ENCODE measurements at places on chromosomes 5 and 9.

- peak; percentile 56 for DNase-seq
Measured at GRCh38 chr5:143245929-143246561, 157.4 kb downstream of the NR3C1 start.

GRCh38 chr5:139177809-139178588 lies 20.2 kb downstream of the SIL1 start:
- no peak for DNase-seq

DNA sequence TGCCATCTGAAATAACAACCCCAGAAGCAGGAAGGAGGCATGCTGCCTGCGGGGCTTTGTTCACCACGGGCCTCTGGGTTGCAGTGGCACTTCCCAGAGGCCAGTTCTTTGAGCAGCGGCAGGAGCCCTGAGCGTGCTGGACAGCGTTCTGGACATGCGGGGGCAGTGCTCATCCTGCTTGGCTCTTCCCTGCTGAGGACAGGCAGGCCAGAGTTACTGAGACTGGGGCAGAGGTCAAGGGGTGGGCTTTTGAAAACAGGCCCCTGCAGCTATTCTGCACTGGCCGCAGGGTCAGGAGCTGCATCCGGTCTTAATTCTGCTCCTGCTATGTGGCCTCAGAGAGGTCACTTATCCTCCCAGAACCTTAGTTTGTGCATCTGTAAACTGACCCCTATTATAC lies 258.6 kb downstream of the FSTL4 start:
- no peak for DNase-seq

GRCh38 chr9:85484235-85484634 lies 257.5 kb downstream of the AGTPBP1 start:
- DNase-seq, result peak; percentile 65

DNA sequence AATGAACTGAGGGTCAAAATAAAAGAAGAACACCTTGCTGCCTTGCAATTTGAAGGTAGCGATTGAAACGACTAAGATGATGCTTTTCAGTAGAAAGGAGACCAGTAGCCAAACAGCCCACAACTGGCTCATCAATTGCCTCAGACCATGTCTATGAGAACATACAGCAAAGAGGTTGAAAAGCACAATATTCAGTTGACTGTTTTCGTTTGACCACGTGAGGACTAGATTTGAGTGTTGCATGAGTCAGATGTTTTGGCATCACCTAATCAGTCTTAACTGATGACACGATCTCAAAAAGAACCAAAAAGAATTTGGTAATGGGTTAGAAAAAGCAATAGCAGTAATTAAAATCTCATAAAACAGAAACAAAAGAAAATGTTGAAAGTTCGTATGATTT lies 82.7 kb upstream of the IL7R start:
- DNase-seq, result no peak

DNA sequence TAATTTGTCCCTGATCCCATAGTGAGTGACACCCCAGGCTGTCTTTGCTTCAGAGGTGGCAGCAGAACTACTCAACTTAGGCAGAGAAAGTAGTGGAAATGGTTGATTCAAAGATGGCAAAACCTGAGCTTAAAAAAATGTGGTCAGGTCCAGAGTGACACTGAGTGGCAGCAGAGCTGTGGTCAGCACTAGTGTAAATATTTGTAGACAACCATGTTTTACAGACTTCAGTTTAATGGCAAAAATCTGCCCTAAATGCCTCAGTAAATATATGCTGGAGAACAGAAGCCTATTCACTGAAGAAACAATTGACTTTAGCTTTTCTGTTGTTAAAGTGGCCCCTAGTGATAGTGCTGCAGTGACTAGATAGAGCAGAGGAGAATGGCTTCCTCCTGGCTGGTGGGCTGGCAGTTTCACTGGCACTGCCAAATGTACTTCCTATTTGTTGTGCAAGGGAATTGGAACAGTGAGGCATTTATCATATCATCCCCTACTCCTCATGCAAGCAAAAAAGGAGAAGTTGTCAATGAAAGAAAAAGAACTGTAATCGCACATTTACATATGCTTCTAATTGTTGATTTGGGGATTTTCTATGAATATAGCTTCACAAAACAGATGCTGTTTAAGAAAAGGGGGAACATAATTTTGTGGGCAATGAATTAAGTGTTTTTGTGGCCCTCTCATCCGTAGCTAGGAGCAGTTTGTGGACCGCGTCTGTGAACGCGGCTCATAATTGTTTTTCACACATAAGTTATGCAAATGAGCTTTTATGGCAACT lies 12.0 kb downstream of the PBX3 start:
- DNase-seq, result peak; percentile 16

DNA sequence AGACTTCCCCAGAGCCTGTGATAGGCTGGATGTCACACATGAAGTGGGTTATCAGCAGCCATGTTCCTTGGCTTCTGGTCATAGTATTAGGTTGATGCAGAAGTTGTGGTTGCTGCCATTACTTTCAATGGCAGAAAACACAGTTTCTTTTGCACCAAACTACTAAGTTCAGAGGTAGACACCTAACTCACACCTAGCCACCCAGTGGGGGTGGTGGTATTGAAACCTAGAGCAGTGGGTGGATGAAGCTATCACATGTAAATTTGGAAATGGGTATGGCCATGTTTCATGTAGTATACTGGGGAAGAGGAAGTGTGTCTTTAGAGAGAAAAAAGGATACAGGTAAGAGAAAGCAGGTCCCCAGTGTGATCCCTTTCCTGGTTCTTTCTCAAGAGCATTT lies 347.9 kb upstream of the SEMA6A start:
- no peak for DNase-seq

DNA sequence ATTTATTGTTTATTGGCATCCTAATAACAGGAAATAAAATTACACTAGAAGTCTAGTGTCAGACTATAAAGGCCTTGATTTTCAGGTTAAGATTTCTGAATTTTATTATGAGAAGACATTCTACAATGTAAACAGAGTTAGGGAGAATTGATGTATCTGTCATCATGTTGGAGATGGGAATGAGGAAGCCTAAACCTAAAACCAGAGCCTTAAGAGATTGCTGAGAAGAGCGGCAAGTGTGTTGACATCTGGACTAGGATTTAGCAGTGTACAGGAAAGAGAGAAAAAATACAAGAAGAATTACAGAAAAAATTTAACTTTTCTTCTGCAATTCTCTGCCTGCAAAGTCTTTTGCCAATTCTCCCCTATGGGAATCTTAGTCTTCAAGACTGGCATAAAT lies 525.5 kb downstream of the NR2F1-AS1 start:
- no peak for DNase-seq

DNA sequence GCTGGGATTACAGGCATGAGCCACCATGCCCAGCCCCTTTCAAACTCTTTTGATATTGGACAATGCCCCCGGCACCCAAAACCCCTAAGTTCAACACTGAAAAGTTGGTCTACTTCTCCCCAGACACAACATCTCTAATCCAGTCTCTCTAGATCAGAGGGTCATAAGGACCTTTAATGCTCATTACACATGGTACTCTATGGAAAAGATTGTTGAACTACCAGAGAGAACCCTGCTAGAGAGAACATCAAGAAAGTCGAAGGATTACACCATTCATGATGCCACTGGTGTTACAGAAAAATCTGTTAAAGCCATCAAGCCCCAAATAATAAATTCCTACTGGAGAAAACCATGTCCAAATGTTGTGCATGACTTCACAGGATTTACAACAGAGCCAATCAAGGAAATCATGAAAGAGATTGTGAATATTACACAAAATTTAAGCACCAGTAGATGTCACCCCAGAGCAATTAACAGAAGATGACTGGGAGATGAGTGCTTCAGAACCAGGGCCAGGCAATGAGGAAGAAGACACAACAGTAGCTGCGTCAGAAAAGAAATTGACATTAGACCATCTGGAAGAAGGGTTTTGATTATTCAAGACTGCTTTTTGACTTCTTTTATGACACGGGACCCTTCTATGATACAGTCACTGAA lies 28.3 kb upstream of the NIPAL4 start:
- DNase-seq, result peak; percentile 69

DNA sequence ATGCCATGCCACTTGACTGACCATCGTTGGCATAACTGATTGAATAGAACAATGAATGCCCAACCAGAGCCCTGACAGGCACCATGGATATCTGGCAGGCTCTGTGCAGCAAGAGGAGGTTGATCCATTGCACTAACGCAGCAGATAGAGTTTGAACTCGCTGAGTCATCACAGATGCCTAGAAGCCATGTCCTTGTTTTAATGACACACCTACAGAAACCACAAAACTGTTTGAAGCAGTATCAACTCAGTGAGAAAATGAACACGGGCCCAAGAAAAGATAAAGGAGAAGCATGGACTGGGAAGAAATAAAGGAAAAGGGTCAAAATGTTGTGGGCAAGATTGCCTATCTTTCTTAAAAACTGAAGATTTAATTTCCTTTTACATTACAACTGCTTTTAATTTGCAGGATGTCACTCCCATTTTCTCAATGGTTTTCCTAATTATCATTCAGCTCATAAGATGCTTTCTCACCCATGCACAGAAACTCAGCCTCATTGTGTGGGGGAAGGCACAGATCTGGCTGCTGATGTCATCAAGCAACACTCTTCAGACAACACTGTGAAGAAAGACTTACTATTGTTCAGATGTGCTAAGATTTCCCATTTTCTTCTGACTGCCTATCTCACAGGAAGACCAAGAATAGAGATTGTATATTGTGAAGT lies 129.0 kb downstream of the PIK3R1 start:
- DNase-seq, result no peak

- DNase-seq, result no peak
Measured at GRCh38 chr5:173004013-173004412, 20.4 kb downstream of the ATP6V0E1 start.

DNA sequence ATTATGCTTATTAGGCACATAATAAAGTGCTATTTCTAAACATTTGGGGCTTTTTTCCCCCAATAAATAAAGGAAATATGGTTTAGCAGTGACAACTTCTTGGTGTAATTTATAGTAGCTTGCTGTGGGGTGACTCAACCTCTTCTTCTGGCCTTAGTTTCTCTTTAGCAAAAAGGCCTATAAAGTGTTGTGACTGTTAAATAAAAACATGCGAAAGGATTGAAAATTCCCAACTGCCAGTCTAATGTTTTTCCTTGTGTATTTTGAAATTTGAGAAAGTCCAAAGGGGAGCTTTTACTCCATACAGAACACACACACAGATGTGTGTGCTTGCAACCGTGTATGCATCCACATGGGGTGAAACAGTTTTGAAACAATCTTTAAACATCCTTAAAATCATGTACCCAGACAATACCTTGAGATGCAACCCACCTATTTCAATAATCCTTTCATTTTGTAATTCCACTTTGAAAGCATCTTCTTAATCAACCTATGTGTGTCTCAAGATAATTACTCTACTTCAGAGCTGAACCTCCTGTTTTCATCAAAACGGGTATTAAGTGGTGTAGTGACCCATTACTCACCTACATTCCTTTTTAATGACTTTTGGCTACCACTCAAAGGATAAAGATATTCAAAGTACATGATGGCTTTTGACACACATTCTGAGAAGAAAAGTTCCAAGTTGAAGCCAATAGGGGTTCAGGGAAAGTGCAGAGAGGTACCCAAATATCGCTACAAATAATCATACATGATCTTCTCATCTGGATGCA lies 123.8 kb downstream of the DROSHA start:
- DNase-seq, result no peak

- no peak for DNase-seq
Measured at GRCh38 chr9:135048046-135048757, 39.3 kb upstream of the OLFM1 start.

DNA sequence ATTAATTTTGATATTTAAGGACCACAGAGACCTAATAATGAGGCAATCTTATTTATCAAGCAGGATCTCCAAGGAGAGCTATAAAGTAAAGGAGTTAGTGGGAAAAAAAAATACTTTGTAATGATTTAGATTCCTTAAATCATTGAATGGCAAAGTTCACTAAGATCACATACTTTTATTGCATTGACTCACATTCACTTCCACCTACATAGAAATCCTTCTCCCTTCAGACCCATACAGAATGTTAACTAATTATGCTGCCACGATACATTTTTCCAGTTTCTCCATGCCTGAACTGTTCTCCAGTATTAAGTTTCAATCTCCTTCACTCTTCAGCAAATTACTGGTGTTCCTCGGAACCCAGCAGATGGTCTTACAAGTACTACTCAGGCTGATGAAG lies 388.7 kb downstream of the EFNA5 start:
- no peak for DNase-seq

GRCh38 chr5:324736-325612 lies 3.5 kb downstream of the AHRR start:
- no peak for DNase-seq

DNA sequence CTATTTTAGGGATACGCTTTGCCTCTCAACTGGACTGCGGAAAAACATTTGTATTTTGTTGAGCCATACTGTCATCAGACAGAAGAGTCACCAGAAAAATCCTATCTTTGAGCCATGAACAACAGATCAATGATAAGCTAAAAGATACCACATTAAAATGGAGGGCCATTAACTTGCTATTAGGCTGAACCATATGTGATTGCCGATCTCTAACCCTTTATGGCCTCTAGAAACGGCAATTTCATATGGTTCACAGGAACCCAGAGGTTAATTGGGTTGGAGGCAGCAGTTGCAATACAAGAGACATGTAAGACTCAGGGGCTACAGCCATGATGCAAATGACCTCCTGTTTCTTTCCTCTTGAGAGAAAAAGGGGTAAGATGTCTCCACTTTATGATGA lies 69.8 kb downstream of the MYO10 start:
- peak; percentile 8 for DNase-seq

GRCh38 chr9:95229230-95229915 lies 88.1 kb downstream of the FANCC start:
- no peak for DNase-seq

DNA sequence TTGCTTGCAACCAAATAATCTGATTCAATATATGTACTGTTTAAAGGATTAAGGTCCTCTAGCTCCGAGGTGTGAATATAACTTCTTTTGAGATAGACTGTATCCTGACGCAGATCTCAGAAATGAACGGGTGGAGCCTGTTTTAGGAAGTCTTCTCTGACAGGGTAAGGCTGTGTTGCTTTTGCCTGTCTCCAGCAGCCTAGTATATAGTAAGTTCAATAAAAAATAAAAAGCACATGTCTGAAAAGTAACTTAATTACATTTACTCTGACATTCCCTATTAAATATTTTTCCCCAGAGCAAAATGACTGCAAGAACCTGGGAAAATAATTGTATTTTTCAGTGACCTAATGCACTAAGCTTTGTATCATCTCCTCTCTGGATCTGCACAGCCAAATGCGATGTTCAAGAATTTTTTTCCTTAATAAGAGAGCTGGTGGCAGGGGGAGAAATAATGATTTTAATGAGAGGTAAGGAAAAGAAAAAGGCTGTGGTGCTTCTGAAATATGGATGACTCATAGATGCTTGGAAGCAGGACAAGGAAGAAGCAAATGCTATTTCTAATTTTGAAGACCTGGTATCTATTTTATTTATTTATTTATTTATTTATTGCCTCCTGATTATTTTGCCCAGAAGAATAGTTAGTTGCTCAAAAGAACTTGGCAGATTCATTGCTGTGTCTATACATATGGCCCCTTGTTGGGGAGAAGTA lies 7.3 kb downstream of the PPP3R2 start:
- no peak for DNase-seq

Data from NCI-H82 (cell line).